ENCODE measurements at places on chromosomes 16 and 17. TPM values are rescaled to one million over a fixed set of nuclear protein-coding genes. Genes with fewer than 3 reads are reported as not detected.

Gene MAP3K14
- total RNA-seq: 3.9 TPM

Gene GPRC5C
- total RNA-seq: 22.4 TPM

Gene SLC6A2
- total RNA-seq: 0.27 TPM

Gene KCNG4
- total RNA-seq: not detected

Gene AOC3
- 1.4 TPM for total RNA-seq

Gene CAVIN1
- total RNA-seq: 33.3 TPM

Gene SCNN1G
- 1.2 TPM for total RNA-seq

Gene PPM1E
- total RNA-seq: 15.8 TPM

Gene SMIM22
- not detected for total RNA-seq

Gene ST6GALNAC1
- total RNA-seq: not detected

DNA sequence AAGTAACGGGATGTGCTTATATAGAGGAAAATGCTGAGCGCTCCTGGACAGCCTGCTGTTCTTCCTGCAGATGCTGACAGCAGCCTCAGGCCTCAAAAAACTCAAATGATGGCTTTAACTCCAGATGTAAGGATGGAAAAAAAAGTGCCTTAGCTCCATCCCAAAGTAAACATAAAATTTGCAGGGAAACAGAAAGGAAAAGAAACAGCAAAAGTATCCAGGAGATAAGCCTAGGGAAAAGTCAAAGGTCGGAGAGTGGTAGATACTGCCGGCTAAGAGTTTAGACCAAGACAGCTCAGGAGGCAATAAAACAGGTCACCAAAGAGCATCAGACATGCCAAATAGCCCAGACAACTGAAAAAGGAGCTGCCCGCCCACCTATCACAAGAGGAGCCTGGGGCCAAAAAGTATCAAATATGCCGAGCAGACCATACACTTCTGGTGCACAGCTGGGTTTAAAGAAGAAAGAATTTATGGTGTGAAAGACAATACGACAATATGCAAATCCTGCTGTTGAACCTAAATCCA is 6.9 kb downstream of the KRT31 start:
- no peak for DNase-seq
- H3K4me3 ChIP-seq: no peak overlapping the region
- no peaks in the 10 kb centered on the region for H3K36me3 ChIP-seq
- H3K4me1 ChIP-seq: no peaks in the 10 kb centered on the region
- H3K27ac ChIP-seq: no peak overlapping the region
- no peaks in the 10 kb centered on the region for H3K27me3 ChIP-seq

GRCh38 chr17:37841232-37841631 is 83.0 kb upstream of the TBC1D3K start:
- H3K27me3 ChIP-seq: no peaks in the 10 kb centered on the region
- H3K27ac ChIP-seq: no peak overlapping the region
- H3K4me3 ChIP-seq: no peak overlapping the region

- H3K27me3 ChIP-seq: no peaks in the 10 kb centered on the region
- DNase-seq: peak; percentile 80
- H3K27ac ChIP-seq: no peak overlapping the region
- H3K4me3 ChIP-seq: no peak overlapping the region
These were observed 536.3 kb upstream of the EEF2KMT start for GRCh38 chr16:5633845-5634440.

GRCh38 chr16:2689968-2690801 is 7.9 kb downstream of the KCTD5 start:
- no peaks in the 10 kb centered on the region for H3K27me3 ChIP-seq
- no peaks in the 10 kb centered on the region for H3K36me3 ChIP-seq
- no peak overlapping the region for H3K27ac ChIP-seq
- DNase-seq: no peak

DNA sequence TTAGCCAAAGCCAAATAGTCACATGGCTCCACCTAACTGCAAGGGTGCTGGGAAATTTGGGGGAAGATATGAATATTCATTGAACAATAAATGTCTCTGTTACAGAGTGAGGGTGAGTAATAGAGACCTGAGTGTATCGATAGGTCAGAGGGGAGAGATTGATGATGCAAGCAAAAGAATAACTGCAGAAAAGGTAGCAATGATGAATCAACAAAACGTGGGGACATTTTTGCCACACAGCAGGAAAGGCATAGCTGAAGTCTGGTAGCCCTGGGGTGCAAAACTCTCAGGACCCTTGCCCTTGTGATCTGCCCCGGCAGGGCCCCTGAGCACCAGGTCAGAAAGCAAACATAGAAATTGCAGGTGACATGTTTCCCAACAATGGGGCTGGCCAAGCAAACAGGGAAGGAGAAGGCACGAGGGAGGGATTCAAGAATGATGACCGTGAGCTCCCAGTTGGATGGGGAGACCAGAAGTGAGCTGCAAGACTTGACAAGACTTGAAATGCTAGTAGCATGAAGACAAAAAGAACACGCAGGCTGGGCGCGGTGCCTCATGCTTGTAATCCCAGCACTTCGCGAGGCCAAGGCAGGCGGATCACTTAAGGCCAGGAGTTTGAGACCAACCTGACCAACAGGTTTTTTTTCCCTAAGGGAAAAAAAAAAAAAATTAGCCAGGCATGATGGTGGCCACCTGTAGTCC is 12.7 kb upstream of the HERPUD1 start:
- no peaks in the 10 kb centered on the region for H3K4me1 ChIP-seq
- H3K27me3 ChIP-seq: no peaks in the 10 kb centered on the region
- DNase-seq: no peak

DNA sequence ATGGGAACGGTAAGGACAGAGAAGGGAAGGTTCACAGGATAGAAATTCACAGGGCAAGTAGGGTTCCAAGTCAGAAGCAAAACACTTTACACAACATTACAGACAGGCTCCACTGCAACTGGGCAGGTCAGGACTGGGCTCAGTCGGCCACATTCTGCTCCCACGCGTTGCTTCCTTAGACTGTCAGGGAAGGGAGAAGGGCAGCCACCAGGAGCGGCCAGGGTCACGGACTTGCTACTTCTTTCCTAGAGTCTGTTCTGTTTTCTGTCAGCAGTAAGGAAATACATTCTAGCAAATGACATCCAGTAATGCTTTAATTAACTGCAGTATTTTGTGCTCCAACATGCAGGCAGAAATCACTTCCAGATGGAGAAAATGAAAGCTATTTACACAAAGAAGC is 160.3 kb upstream of the RPH3AL start:
- no peak overlapping the region for H3K4me3 ChIP-seq
- no peak overlapping the region for H3K27ac ChIP-seq
- no peaks in the 10 kb centered on the region for H3K36me3 ChIP-seq
- no peak for DNase-seq

DNA sequence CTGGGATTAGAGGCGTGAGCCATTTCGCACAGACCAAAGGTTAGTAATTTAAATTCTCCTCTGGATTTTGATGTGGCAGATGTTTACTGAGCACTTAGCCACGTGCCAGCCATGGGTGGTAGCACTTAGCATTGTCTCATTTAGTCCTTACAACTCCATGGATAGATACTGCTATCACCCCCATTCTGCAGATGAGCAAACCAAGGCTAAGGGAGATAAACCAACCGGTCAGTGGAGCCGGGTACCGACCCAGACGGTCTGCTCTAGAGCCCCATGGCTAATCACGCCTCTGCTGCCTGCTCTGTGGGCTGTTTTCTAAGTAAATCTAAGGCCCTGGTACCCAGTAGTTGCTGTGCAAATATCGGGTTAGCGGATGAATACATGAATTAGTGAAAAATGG is 12.6 kb upstream of the ADGRG1 start:
- H3K27ac ChIP-seq: no peak overlapping the region
- DNase-seq: no peak
- no peaks in the 10 kb centered on the region for H3K36me3 ChIP-seq
- no peaks in the 10 kb centered on the region for H3K27me3 ChIP-seq

- H3K27me3 ChIP-seq: no peaks in the 10 kb centered on the region
- peaks cover 14% of the 10 kb centered on the region for H3K4me1 ChIP-seq
- no peaks in the 10 kb centered on the region for H3K36me3 ChIP-seq
- no peak for DNase-seq
These were observed 37.4 kb downstream of the TK2 start for GRCh38 chr16:66512272-66513110.

DNA sequence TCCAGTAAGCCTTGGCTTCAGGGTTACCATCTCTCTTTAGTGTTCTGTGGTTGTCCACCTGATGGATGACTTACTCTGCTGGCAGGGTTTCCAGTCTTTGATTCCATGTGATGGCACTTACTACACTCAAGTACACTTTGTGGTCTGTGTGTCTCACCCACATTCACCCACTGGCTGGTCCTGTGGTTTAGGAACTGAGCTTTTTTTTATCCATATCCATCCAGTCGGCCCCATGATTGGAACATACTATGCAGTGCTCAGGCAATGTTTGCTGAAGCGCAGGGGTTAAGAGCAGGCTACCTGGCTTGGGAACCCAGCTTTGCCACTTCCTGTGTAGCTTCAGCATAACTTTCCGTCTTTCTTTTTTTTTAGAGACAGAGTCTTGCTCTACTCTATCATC is 2.8 kb upstream of the FUS start:
- H3K27ac ChIP-seq: no peak overlapping the region
- H3K27me3 ChIP-seq: no peaks in the 10 kb centered on the region
- peaks cover 13% of the 10 kb centered on the region for H3K4me1 ChIP-seq
- peaks cover 4% of the 10 kb centered on the region for H3K36me3 ChIP-seq

GRCh38 chr17:58329810-58330537 is 1.4 kb upstream of the TSPOAP1 start:
- no peak overlapping the region for H3K4me3 ChIP-seq
- H3K27me3 ChIP-seq: peaks cover 6% of the 10 kb centered on the region
- no peaks in the 10 kb centered on the region for H3K36me3 ChIP-seq
- peaks cover 38% of the 10 kb centered on the region for H3K4me1 ChIP-seq
- no peak for DNase-seq

- DNase-seq: peak; percentile 18
- H3K27ac ChIP-seq: peak overlapping the region; percentile 78
- no peak overlapping the region for H3K4me3 ChIP-seq
- peaks cover 10% of the 10 kb centered on the region for H3K4me1 ChIP-seq
- H3K36me3 ChIP-seq: no peaks in the 10 kb centered on the region
These were observed 67.1 kb downstream of the VPS53 start for GRCh38 chr17:647324-648197.

DNA sequence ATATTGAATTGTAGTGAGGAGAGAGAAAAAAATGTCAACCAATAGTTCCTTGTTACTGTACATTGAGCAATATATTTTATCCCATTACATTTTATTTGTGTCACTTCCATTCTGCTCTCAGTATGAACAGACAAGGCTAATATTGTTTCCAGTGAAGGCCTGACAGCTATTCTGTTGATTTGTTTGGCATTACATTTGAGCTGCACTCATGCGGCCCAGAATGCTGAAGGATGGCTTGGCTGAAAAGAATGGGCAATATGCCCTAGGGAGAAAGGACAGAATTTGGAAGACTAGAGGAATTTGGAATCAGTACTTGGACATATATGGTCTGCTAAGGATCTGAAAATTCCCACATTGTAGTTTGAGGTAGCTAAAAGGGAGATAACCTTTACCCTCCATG is 1294.4 kb downstream of the CDH8 start:
- H3K4me3 ChIP-seq: no peak overlapping the region
- no peaks in the 10 kb centered on the region for H3K27me3 ChIP-seq
- H3K27ac ChIP-seq: no peak overlapping the region
- no peaks in the 10 kb centered on the region for H3K4me1 ChIP-seq

GRCh38 chr17:70076189-70076588 is 1.2 kb downstream of the KCNJ16 start:
- no peaks in the 10 kb centered on the region for H3K4me1 ChIP-seq
- no peak overlapping the region for H3K4me3 ChIP-seq
- no peak overlapping the region for H3K27ac ChIP-seq
- DNase-seq: no peak

DNA sequence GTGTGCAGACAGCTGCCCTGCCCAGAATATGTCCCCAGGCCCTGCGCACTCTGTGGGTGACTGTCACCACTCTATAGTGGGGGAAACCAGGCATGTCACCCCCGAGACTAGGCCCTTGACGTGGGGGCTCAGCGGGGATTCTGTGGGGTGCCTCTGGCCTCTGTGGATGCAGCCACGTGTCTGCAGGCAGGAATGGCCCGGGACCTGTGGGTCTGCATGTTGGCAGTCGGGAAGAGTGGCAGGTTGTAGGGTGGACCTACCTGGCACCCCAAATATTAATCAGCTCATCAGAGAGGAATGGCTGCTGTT is 954 bp downstream of the IL32 start:
- no peak overlapping the region for H3K4me3 ChIP-seq
- H3K27me3 ChIP-seq: 0 out of 2 replicates have a peak, but pooled peaks cover 4% of the 10 kb centered on the region
- H3K36me3 ChIP-seq: no peaks in the 10 kb centered on the region
- DNase-seq: no peak

- no peaks in the 10 kb centered on the region for H3K36me3 ChIP-seq
- peak; percentile 41 for DNase-seq
- no peak overlapping the region for H3K4me3 ChIP-seq
- H3K4me1 ChIP-seq: 0 out of 2 replicates have a peak, but pooled peaks cover 5% of the 10 kb centered on the region
These were observed 405.5 kb upstream of the HSBP1 start for GRCh38 chr16:83402160-83402814.

- no peak for DNase-seq
- no peaks in the 10 kb centered on the region for H3K36me3 ChIP-seq
- H3K4me3 ChIP-seq: no peak overlapping the region
- no peaks in the 10 kb centered on the region for H3K27me3 ChIP-seq
- H3K4me1 ChIP-seq: peaks cover 10% of the 10 kb centered on the region
- H3K27ac ChIP-seq: no peak overlapping the region
These were observed 23.1 kb upstream of the GPRC5C start for GRCh38 chr17:74408815-74409214.

- no peak overlapping the region for H3K27ac ChIP-seq
- no peaks in the 10 kb centered on the region for H3K36me3 ChIP-seq
- H3K4me1 ChIP-seq: peaks cover 15% of the 10 kb centered on the region
These were observed 97.0 kb downstream of the PRKCA start for GRCh38 chr17:66399441-66399840.

- H3K4me1 ChIP-seq: no peaks in the 10 kb centered on the region
- no peak overlapping the region for H3K4me3 ChIP-seq
- no peaks in the 10 kb centered on the region for H3K27me3 ChIP-seq
These were observed 45.9 kb downstream of the MAP1LC3B start for GRCh38 chr16:87437911-87438610.

- H3K4me3 ChIP-seq: no peak overlapping the region
- DNase-seq: no peak
- H3K27me3 ChIP-seq: no peaks in the 10 kb centered on the region
- no peaks in the 10 kb centered on the region for H3K36me3 ChIP-seq
These were observed 118.6 kb upstream of the TNRC6C start for GRCh38 chr17:77839698-77840512.

DNA sequence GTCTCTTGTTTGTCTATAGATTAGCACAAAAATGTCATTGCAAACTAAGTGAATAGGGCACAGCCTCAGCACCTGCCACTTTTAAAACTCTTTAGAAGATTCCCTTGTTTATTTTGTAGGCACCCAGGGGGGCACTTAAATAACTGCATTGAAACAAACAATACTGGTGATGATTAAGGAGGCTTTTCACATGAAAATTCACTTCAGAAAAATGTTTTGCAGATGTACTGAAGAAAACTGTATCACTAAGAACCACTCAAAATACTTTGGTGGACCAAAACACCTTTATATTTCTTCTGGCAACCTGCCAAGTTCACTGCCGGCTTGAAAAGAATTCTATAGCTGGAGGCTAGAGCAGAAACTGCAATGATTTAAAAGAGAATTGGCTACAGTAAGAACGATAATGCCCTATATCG is 281.5 kb downstream of the TOX3 start:
- peaks cover 38% of the 10 kb centered on the region for H3K4me1 ChIP-seq
- H3K27ac ChIP-seq: peak overlapping the region; percentile 93
- no peak overlapping the region for H3K4me3 ChIP-seq
- DNase-seq: peak; percentile 73
- H3K36me3 ChIP-seq: no peaks in the 10 kb centered on the region
